ENCODE measurements at places on chromosomes 11 and 22.

- no peak for DNase-seq
Observed at GRCh38 chr11:33867561-33867960, 24.3 kb downstream of the LMO2 start.

- no peak for DNase-seq
Observed at GRCh38 chr11:70243912-70244652, 26.4 kb upstream of the PPFIA1 start.

- DNase-seq = no peak
Observed at GRCh38 chr11:119206511-119207414, 624 bp downstream of the CBL start.

DNA sequence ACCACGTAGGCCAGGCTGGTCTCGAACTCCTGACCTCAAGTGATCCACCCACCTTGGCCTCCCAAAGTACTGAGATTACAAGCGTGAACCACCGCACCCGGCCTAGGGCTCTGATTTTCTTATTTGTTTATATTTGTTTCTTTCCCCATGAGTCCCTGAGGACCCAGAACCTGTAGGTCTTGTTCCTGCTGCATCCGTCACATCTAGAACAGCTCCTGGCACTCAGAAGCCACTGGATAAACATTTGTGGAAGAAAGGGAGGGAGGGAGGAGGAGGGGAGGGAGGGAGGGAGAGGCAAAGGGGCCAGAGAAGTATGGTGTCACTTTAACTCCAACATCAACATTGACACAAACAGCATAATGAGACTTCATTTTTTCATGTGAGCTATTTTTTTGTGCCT is 67.7 kb downstream of the CELSR1 start:
- DNase-seq = no peak

GRCh38 chr11:19680829-19681368 is 31.7 kb upstream of the NAV2 start:
- no peak for DNase-seq

DNA sequence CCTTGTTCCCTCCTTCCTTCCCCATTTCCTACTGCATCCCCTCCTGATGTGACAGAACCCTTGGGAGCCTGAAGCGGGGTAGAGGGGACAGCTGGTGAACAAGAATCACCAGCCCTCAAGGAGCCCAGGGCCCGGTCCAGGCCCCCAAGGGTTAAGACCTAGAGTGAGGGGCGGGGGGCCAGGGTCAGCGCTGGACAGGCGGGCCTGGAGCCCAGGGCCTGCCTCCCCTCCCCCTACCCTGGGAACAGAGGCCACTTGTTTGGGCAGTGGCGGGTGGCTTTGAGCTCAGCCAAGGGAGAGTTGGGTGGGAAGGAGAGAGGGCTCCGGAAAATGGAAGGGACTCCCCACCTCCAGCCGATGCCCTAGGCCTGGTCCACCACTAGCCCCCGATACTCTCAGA is 2.1 kb downstream of the ARAP1 start:
- DNase-seq = no peak

DNA sequence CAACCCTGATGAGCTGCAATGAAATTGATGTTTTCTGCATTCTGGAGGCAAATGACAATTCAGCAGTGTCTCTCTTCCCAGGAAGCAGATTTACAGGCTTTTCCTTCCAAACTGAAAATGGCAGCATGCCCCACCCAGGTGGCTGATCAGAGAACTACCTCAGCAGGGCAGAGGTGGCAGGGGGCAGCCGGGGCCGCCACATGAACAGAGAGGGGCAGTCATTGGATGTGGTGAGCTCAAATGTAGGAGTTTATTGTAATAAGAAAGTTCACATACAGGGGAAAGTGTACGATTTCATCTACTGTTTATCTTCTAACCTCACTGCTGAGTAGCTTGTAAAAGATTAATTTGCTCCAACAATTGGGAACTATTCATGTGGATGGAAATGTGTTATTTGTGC is 15.7 kb upstream of the PARVA start:
- DNase-seq = no peak

DNA sequence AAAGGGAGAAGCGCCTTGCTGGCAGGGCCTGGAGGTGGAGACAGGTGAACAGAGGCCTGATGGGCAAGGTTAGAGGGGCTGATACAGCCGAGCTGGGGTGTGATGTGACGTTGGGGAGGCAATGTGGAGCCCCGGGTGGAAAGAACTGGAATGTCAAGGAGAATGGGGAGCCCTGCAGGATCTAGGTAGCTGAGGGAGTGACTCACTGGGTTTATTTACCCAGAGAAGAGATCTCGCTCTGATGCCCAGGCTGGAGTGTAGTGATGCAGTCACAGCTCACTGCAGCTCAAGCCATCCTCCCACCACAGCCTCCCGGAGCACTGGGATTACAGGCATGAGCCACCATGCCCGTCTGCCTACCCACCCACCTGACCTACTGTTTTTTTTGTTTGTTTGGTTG is 1.9 kb upstream of the CYB5R3 start:
- DNase-seq = no peak

- DNase-seq = no peak
Observed at GRCh38 chr22:49212002-49212401, 615.7 kb downstream of the BRD1 start.

DNA sequence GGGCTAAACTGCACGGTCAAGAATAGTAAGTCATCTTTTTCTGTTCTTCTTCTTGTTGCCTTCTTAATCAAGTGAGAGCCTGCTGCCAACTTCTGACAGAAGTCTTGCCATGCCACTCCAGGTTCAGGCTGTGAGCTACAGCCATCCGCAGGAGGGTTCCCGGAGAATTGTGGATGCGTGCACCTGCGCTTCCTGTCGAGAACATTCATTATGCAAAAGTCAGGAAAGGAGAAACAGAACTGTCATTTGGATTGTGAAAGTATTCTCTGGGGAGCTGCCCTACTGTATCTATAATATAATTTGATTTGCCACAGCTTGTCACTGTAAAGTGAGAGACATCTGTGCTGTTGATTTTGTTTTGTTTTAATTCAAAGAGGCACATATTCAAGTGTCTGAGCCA is 12.3 kb downstream of the IL17RA start:
- DNase-seq = no peak

DNA sequence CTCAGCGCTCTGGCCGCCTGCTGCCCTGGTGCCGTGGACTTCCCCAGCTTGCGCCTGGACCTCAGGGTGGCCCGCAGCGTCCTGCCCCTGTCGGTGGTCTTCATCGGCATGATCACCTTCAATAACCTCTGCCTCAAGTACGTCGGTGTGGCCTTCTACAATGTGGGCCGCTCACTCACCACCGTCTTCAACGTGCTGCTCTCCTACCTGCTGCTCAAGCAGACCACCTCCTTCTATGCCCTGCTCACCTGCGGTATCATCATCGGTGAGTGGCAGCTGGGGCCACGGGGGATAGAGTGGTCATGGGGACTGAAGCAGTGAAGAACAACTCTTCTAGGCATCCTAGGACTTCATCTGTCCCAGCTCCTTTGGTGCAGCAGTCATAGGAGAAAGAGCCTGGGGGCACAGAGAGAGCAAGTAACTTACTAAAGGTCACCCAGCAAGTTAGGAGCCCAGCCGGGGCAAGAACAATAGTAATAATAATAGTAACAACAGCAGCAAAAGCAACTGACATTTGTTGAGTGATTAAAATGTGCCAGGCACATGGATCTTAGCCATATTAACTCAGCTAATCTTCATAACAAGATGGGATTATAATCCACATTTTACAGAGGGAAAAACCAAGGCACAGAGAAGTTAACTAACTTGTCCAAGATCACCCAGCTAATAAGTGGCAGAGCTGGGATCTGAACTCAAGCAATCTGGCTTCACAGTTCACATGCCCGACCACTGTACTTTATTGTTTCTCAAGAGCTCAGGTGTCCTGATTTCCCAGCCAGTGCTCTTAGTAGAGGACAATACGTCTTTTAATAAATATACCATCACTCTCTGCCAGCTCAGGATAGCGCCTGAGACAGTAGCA is 1.4 kb downstream of the SLC35C1 start:
- DNase-seq = no peak

GRCh38 chr22:38239101-38239761 is 33.6 kb downstream of the TMEM184B start:
- DNase-seq = peak; percentile 94

DNA sequence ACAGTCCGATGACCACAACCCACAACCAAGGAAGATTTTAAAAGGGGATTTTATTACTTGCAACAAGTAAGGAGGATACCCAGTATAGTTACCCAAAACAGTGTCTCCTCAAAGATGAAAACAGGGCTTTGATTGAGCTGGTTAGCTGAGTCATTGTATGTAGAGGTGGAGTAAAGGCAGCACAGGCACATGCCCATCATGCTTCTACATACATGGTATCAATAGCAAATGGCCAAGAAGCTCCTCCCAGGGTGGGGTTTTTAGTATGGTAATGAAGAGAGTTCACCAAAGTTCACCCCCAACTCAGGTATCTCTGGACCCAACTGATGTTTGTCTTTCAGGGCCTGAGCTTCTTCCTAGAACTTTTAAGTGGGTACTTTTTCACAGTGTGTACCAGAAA is 157.1 kb upstream of the CEP126 start:
- DNase-seq = no peak

GRCh38 chr22:44381761-44382115 is 69.0 kb upstream of the SHISAL1 start:
- DNase-seq = no peak

All from GM04504 (cell line).